ENCODE measurements at places on chromosomes 6 and 20.

- DNase-seq, result peak; percentile 28
Measured at GRCh38 chr6:33620856-33621710, at the start of gene ITPR3. TSS of gene ITPR3 (plus strand) at chr6:33621322. CDS start at chr6:33621603, 281 bp downstream.

DNA sequence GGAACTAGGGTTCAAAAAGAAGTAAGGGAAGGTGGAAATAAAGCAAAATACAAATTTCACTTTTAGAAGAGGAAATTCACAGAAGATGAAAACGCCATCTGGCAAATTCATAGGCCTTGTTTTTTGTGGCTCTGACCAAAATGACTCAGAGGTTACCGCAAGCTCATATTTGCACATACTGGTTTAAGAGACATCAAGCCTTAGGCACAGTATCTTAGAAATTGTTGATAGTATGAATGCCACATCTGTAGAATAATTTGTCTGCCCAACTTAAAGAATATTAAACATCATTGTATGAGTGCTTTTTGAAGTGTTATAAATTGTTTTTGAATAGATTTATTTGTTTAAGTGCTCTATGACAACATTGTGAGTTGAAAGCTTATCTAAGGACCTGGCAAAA, 10.6 kb downstream of the TAAR1 start:
- peak; percentile 2 for DNase-seq

DNA sequence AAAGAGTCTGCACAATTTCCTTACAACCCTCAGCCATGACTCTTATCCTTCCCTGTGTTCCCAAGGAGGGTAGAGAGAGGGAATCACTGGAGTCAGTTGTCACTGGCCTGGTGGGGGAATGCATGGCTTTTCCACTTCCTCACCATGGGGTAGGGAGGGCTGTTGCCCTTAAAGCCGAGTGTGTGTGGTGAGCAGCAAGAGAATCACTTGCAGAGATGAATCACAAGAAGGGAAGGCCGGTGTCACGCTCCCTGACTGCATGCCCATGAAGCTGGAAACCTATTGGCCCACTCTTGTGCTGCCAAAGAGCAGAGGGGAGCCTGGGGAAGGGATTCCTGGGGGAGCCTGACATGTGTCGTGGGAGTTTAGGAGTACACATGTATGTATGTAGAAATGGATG, 18.1 kb upstream of the BMP6 start:
- peak; percentile 28 for DNase-seq

DNA sequence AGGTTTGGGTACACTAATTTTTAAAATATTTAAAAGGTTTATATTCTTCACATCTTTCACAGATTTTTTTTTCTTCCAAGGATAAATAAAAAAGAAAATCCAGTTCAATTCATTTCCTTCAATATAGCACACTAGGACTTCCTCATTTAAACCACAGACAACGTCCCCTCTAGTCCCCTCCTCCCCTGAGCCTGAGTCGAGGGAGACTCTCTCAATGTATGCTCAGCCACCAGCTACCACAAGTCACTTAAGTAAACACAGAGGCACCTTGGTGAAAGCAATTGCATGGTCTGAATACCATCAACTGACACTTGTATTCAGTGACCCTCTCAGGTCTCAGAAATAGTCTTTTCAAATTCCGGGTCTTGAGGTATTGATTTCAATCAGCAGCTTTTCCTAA, 88.6 kb downstream of the SIM1 start:
- no peak for DNase-seq

DNA sequence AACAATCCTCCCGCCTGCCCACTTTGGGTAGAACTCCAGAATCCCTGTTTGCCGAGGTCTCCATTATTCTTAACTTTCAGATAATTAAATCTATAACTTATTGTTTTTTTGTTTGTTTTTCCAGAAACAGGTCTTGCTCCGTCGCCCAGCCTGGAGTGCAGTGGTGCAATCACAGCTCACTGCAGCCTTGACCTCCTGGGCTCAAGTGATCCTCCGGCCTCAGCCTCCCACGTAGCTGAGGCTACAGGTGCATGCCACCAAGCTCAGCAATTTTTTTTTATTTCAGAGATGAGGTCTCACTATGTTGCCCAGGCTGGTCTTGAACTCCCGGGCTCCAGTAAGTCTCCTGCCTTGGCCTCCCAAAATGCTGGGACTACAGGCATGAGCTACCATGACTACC, 28.8 kb downstream of the ZMYND8 start:
- no peak for DNase-seq

- DNase-seq, result no peak
Measured at GRCh38 chr6:151181706-151182363, 57.9 kb upstream of the AKAP12 start.

- peak; percentile 2 for DNase-seq
Measured at GRCh38 chr6:114740547-114740946, 397.7 kb upstream of the HS3ST5 start.

DNA sequence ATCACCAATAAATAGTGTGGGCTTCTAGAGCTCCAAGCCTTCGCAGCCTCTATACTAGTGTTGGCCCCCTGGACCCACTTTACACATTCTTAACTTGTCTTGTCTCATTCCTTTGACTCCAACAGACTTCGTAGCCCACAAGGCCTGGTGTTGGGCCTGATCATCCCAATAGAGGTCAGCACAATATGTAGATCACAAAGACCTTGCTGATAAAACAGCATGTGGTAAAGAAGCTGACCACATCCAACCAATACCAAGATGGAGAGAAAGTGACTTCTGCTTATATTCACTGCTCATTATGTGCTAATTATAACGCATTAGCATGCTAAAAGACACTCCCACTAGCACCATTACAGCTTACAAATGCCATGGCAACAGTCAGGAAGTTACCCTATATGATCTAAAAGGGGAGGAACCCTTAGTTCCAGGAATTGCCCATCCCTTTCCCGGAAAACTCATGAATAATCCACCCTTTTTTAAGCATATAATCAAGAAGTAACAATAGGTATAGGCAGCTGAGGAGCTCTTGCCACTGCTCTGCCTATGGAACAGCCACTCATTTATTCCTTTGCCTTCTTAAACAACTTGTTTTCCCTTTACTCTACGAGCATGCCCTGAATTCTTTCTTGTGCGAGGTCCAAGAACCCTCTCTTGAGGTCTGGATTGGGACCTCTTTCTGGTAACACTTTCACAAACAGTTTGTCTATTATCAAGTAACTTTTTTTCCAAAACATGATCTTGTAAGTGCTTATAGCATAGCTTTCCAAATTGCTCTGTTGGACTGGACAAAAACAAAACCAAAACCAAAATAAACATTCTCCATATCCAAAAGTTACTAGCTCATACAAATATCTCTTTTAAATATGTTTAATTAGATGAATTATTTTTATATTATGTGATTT, 54.6 kb upstream of the ECHDC1 start:
- DNase-seq, result no peak

DNA sequence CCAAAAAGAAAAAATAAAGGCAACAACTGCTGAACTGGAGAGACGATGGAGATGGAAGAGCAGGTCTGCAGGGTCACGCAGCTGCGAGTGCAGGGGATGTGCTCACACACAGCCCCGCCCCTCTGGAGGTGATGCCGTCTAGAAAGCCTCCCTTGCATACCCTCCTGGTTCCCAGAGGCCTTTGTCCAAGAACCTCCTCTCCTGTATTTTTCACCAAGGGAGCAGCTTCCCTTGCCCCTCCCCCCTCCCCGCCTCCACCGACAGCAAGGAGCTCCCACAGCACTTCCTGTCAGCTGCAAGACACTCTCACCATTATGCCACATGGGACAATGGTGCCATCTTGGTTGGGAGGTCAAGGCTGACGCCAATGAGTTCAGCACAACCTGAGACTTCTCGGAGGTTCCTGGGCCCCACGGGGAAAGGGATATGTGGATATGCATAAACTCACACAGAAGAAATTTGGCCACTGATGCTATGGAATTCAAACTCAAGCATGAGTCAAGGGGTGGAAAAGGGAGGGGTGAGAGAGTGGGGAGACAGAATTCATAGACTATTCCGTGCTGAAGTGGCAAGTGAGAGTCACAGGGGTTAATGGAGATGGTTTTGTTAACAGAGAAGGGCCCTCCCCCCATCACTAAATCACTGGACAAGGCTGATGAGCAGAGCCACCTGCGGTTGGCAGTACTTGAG, 132.9 kb downstream of the SCML4 start:
- peak; percentile 97 for DNase-seq

DNA sequence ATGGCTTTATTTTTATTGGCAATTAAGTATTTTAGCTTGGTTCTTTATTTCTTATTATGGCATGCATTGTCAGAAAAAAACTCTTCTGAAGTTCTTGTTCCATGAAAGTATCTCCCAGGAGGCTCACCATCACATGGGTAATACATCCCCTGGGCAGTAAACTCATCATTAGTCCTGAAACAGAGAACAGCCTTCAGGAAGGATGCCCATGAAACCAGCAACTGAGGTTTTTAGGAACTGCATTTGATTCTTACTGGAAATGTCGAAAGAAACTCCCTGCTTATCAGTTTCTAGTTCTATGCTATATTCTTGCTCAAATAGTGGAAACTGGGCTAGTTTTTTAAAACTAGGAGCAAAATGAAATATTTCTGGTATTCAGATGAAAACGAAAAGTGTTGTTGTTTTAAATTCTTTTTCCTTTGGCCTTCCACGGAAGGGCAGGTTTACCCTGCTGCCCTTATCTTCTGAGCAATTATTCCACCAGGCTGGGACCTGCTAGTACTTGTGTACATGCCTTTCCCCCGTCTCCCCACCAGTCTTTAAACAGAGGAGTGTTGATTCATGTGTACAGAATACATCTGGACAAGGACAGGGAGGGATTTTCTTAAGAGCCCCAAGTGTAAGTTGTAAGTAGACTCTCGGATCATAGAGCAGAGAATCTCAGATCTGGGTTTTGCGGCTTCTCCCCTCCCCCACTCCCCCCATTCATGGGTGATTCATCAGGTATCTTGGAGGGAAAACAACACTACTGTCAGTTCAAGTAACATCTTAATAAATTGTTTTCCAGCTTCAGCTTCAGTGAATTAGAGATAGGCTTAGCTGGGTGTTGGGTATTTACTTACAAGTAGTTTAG, 81.5 kb downstream of the RTN4IP1 start:
- peak; percentile 85 for DNase-seq

DNA sequence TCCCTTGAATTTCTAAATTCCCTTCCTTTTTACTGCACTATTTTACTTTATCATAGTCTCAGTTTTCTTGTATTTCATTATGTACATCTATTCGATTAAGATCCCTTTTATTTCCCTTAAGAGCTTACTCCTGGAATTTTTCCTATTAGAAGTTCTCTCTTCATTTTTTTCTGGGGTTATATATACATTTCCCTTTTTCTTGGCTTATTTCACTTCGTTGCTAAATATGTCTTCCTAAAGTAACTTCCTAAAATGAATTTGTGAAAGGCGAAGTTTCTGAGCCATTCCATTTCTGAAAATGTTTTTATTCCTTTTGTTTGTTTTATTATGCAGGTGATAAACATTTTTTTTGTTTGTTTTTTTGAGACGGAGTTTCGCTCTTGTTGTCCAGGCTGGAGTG, 5.9 kb upstream of the CD109 start:
- no peak for DNase-seq

DNA sequence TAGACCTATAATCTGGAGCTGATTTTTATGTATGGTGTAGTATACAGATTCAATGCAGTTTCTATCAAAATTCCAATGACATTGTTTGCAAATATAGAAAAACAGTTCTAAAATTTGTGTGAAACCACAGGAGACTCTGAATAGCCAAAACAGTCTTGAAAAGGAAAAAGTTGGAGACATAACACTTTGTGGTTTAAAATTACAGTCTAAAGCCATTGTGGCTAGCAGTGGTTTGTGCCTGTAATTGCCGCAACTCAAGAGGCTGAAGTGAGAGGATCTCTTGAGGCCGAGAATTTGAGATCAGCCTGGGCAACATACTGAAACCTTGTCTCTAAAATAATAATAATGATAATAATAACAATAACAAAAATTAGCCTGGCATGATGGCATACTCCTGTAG, 213.7 kb downstream of the CDKAL1 start:
- DNase-seq, result peak; percentile 16

DNA sequence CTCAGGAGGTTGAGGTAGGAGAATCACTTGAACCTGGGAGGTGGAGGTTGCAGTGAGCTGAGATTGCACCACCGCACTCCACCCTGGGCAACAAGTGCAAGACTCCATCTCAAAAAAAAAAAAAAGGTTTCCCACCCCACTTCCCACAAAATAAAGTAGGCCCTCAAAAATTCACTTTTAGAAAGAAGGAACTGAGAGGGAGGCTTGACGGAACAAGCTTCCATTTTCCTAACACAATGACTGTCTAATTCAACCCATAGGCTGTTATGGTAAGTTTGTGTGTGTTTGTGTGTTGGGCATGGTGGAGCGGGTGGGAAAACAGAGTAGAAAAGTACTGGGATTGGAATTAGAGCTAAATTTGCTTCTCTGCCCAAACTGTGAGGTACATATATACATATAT, 98.4 kb upstream of the MAN1A1 start:
- DNase-seq, result no peak

DNA sequence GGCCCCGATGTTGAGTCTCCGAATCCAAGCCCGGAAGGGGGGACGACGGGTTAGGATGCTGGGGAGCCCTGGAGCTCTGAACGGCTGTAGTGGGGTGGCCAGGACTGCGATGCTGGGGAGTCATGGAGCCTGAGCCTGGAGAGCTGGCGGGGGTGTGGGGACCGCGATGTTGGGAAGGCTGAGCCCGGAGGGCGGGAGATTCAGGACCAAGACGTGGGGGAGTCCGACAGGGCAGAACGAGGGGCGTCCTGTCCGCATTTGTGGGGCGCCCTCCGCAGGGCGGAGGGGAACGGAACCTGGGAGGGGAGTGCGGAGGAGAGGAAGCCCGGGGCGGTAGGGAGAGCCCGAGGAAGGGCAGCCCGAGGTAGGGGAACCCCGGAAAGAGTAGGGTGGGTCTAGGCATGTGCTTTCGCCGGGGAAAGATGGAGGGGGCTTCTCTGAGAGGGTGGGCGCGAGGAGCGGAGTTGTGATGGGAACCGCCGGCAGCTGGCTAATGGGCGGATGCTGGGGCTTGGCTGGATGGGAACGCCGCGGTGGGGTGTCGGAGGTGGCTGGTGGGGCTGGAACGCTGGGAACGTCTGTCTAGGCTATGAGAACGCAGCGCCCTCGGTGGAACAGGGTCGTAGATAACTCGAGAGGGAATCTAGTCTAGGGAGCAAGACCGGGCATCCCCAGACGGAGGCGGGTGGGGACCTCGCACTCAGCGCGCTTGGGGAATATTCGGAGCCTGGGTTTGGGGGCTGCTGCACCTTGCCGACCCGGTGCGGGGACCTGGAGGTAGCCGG, 684 bp downstream of the PAQR8 start:
- peak; percentile 9 for DNase-seq

GRCh38 chr20:8647961-8648441, 420.9 kb upstream of the PLCB4 start:
- no peak for DNase-seq

GRCh38 chr6:81093051-81093450, 659.4 kb downstream of the TENT5A start:
- DNase-seq, result no peak

DNA sequence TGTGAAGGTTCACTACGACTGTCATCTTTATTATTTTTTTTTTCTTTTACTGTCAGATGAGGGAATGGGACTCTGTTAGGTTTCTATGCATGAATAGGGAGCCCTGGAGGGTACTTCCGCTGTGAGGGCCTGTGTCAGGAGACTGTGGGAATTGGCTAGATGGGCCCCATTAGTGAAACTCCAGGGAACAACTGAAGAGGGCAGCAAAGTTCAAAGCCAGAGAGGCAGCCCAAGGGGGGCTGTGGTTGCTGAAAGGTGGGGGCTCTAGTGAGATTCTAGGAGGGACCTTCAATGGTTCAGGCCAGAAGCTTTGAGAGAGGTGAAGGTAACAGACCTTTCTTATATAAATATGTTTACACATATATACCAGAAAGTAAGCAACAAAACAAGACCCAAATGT, 13.2 kb upstream of the EPB41L1 start:
- no peak for DNase-seq
